SK-MEL-5 (cell line): ENCODE measurements at places on chromosomes 13 and 19. TPM values are rescaled to one million over a fixed set of nuclear protein-coding genes. Genes with fewer than 3 reads are reported as not detected.

DNA sequence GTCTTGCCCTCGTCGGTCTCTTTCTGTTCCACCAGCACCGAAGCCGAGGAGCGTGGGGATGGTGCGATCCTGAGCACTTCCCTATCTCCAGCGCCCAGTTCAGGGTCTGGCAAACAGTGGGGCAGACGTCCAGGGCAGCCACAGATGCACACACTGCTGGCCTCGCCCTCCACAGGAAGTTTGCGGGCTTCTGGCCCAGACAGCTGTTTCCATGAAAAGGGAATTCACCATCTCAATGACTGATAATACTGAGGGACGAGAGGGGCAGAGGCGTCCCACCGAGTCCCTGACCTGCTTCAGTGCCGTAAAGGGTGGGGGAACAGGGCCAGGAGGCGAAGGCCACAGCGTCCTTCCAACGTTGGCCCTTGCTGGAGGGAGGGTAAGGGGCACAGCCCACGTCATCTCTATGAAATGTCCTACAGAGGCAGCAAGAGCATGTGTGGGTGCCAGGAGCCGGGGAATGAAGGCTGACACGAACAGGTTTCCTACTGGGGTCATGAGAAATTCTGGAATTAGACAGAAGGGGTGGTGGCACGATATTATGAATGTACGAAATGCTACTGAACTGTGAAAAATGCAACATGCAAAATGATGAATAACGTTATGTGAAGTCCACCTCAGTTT lies 19.5 kb downstream of the SHC2 start:
- DNase-seq = no peak

- DNase-seq = no peak
Measured at GRCh38 chr13:25147638-25148401, 24.3 kb downstream of the AMER2 start.

DNA sequence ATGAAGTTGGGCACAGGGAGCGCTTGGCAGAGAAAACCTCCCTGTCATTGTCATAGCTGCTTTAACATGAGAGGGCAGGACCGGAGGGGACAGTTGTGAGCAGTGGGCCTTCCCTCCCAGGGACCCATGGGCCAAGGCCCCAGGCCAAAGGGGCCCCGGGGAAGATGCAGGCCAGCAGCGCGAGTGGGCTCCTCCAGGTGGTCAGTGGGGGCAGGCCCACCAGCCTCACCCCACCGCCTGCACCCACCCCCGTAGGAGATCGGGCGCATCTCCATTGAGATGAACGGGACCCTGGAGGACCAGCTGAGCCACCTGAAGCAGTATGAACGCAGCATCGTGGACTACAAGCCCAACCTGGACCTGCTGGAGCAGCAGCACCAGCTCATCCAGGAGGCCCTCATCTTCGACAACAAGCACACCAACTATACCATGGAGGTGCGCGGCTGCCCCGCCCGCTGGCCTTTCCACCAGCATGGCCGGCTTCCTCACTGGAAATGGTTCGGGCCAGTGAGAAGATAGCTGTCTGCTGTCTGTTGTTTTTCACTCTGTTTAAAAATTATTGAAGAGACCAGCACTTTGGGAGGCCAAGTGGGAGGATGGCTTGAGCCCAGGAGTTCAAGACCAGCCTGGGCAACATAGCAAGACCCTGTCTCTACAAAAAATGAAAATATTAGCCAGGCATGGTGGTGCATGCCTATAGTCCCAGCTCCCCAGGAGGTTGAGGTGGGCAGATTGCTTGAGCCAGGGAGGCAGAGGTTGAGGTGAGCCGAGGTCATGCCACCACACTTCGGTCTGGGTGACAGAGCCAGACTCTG lies 18.6 kb downstream of the CAPN12 start:
- no peak for DNase-seq

DNA sequence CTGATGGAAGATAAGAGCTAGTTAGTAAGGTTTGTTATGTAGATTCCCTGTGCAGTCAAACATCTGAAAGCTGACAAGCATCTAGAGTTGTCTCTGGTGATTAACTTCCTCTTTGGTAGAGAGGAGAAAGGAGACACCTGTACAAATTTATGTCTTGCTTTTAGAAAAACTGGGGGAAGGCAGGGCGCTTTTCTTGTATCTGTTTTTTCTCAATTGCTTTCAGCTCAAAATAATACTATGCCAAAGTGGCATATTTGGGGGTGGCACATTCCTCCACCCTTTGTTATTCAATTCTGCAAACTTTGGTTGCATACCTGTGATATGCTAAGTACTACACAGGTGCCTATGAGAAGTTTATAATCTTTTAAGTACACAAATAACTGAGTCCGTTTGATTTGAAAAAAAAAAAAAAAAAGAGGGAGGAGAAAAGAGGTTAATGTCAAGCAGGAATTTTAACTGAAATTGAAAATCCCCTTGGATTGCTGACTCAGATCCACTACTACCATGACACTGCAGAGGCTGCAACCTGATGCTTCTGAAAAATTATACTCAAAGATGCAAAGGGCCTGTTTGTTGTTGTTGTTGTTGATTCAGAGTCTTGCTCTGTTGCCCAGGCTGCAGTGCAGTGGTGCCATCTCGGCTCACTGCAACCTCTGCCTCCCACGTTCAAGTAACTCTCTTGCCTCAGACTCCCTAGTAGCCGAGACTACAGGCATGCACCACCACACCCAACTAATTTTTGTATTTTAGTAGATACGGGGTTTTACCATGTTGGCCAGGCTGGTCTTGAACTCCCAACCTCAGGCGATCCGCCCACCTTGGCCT lies 164.8 kb upstream of the NBEA start:
- no peak for DNase-seq

DNA sequence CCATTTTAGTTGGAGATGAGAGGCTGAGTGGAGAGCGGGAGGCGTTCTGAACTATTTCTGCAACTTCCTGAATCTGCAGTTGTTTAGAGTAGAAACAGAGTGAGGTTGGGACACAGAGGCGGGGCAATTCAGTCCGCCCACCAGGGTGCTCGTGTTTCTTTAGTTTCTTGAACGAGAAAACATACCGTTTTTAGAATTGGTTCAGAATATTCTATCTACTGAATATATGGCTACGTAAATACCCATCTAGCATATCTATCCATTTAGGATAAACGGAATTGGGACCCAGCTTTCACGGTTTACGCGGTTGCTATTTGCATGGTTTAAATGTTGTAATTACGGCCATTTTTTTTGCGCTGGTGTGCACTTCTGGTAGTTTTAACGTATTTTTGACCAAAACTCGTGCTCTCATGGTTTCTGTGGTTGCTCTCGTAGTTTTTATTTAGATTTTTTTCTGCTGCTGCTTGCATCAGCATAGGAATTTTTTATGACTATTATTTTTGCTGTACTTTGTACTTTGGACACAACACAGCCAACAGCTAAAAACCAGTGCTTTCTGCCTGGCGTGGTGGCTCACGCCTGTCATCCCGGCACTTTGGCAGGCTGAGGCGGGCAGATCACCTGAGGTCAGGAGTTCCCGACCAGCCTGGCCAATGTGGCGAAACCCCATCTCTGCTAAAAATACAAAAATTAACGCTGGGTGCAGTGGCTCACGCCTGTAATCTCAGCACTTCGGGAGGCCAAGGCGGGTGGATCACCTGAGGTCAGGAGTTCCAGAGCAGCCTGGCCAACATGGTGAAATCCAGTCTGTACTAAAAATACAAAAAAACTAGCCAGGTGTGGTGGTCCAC lies 32.7 kb downstream of the TIMM13 start:
- no peak for DNase-seq

GRCh38 chr13:111861766-111862366 lies 205.1 kb upstream of the SOX1 start:
- peak; percentile 42 for DNase-seq

- peak; percentile 2 for DNase-seq
Measured at GRCh38 chr19:57068921-57069697, 50.7 kb upstream of the USP29 start.

The DCLK1 gene
- total RNA-seq = 35.6 and 39.5 TPM in 2 replicates

The CEACAM3 gene
- not detected in 2 replicates for total RNA-seq
